Activated CD4-positive, alpha-beta T cell treated with anti-CD3 and anti-CD28 coated beads, Interleukin-2, amount 50 U/mL, for 4 hours (primary cell): ENCODE measurements at places on chromosomes 4 and X.

GRCh38 chr4:26279446-26279845, 41.4 kb upstream of the RBPJ start:
- no peak for DNase-seq

DNA sequence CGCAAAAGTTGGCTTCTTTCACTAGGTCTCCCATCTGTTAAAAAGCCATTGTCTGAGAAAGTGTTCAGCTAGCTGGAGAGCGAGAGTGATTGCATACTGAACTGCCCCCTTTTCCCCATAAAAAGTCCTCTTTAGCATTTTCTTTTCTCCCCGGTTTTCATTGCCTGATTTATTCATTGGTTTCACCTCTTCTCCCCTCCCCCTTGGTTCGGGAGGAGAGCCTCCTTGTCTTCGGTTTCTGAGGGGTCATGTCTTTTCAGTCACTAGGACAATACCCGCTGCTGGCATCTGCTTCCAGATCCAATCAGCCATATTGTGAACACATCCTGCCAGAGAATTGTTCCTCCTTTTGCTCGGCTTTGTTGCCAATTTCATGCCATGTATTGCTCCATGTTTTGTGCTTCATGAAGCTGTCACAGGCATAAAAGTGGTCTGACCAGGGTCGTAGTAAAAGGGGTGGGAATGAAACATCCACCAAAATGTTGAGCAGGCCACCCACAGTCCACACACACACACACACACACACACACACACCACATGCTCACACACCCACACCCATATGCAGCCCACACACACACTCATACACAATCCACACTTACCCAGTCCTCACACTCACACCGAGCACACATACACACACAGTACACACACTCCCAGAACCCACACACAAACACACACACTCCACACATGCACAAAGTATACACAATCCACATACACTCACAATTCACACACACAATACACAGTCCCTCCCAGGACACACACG, 136.0 kb downstream of the NKX6-1 start:
- no peak for DNase-seq

DNA sequence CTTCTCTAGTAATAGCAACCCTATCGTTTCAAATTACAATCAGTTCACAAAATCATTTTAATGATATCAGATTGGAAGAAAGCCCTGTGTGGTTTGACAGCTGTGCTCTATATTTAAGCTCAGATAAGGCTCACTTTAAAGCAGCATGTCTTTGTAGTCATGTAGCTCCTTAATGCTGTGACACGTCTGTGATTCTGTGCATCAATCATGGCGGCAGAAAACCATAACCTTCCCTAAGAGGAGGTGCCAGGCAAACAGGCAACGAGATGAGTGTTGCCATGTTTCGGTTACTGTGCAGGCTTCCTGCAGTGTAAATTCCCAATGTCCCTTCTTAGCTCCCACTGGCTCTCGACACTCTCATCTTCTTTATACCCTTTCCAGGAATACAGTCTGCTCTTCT, 212.7 kb downstream of the GRID2 start:
- no peak for DNase-seq

DNA sequence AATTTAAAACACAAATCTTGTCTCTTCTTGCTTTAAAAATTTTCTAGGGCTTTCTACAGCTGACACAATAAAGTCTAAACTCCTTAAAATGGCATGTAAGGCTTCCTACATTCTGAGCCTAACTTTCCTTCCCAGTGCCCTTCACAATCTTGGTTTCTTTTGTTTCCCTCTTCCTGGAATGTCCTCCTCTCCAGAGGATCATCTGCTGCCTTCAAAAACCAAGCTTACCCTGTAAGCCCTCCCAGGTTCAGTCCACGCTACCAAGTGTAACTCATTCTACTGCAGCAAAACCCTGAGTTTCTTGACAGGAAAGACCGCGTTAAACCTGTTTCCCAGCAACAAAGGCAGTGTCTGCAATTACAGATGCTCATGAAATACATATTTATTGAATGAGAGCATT, 91.3 kb downstream of the SHISA3 start:
- no peak for DNase-seq

DNA sequence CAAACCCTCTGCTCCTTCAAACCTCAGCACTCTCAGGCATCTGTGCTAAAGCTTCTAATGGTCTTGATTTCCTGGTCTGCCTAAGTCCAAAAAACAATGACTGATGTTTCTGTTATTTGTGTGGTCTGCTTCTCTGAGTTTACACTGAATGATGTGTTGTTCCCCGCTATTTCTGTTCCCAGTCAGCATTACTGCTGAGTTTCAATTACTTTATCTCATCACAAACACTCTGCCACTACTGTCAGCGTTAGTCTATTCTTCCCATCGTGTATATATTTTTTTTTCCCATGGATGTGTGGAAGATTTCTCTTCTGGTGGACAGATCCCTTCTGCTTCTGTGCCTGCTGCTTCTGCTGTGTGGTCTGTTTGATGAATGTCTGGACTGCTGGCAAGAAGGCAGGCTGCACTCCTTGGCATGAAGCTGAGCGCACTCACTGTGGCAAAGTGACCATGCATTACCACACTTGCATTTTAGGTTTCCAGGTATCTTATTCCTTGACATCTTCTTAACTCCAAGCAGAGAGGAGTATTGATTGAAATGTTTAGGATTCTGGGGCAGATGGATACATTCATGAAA, 106.9 kb upstream of the PAQR3 start:
- DNase-seq = no peak

GRCh38 chr4:48467442-48467841, 15.7 kb upstream of the SLC10A4 start:
- DNase-seq = no peak

- no peak for DNase-seq
Observed at GRCh38 chr4:4824232-4824631, 35.2 kb upstream of the MSX1 start.

DNA sequence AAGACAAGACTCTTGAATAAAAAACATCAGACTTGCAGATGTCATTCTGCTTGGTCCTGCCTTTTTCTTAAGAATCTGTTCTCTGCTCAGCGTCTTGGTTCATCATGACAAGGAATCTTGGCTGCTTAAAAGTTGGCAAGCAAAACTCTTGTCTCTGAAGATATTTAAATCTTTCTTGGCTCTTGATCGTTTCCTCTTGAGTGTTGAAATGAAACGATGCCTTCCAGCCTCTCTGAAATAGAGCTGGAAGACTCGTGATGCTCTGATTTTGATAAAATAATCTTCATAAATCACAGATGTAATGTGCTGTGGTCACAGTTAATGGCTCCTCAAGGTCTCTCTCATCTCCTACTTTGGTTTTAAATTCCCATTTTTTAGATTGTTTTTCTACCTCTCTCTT, 39.9 kb upstream of the TMEM192 start:
- no peak for DNase-seq
